Stimulated activated CD8-positive, alpha-beta memory T cell treated with anti-CD3 and anti-CD28 coated beads, Interleukin-4, amount 100 ng/mL, for 1 hour (primary cell): ENCODE measurements at places on chromosomes 4 and X.

DNA sequence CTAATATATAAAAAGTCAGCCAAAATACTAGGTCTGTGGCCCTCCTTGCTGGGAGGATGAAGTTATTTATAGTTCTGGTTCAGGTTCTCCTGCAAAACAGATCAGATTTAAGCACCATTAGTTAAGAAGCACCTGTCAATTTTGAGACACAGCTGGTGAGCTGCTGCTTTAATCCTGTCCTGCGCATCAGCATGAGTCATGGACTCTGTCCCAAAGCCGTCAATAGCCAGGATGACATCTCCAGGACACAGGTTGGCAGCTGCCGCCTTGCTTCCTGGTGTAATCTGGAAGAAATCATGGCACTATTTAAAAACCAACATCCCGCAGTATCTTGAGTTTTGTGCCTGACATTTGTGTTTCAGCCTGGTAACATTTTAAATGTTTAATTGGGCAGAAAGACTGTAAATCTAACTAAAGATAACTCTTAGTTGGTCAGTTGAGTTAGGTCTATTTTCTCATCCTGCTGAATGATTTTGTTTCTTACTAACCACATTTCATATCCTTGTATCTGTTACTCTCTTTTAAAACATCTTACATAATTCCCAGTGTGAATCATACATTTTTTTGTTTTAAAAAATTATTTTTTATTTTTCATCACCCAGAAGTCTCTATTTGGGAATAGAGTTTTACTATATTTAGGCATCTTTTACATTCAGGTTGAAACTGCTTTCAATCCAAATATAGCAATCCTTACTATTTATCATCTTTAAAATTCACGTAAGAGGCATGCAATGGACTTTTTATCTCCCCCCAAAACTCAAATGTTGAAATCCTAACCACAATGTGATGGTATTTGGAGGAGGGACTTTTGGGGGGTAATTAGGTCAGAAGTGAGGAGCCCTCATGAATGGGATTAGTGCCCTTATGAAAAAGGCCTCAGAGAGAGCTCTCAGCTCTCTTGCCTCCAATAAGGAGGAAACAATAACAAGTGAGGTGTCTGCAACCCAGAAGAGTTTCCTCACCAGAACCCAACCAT, 10.1 kb downstream of the PDLIM3 start:
- DNase-seq: no peak

DNA sequence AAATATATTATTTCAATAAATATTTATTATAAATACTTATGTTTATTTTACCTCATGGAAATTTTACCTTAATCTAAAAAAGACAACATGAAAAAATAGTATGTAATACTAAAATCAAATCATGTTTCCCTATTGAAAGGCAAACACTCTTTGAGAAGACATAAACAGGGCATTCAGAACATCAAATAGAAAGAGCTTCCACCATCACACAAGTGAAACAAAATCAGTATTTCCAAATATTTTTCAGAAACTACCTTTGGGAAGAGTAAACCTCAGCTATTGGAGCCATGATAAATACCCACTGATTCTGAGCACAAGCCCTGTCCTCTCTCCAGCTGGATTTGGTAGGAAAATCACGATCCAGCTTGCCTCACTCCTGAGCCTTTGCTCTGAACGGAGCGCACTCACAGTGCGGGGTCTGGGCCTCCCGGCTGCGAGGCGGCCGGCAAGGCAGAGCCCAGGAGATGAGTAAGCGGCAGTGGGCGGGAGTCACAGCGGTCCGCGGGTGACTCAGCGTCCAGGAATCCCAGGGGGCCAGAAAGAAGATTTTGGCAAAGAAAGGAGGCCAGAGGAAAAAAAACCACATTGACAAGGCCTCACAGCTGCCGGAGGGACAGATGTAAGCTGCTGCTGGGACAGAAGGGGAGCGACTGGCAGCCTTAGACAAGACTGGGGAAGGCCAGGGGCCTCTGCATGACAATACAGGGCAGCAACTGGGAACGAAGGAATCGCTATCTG, 14.7 kb upstream of the ANXA5 start:
- no peak for DNase-seq

DNA sequence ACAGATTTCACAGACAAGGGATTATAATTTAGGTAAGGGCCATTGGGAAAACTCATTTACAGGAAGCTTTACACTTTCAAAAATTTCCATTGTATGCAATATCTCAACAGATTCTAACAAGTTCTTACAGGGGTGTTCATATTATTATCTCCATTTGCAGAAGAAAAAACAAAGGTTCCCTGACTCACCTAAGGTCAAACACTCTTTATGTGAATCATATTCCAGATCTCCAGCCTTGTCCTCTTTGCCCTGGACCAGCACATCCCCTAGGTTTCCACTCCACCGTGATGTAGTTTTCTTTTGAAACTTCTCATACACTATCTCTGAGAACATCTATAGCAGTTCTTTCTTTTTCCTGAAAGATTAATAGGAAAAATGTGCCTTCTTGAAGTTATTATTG, 96.4 kb upstream of the HS3ST1 start:
- no peak for DNase-seq

GRCh38 chrX:20061855-20062254, 54.9 kb downstream of the MAP7D2 start:
- no peak for DNase-seq

- no peak for DNase-seq
Measured at GRCh38 chr4:40192114-40193015, 4.5 kb upstream of the RHOH start.
